ENCODE measurements at places on chromosomes 2 and 18.

DNA sequence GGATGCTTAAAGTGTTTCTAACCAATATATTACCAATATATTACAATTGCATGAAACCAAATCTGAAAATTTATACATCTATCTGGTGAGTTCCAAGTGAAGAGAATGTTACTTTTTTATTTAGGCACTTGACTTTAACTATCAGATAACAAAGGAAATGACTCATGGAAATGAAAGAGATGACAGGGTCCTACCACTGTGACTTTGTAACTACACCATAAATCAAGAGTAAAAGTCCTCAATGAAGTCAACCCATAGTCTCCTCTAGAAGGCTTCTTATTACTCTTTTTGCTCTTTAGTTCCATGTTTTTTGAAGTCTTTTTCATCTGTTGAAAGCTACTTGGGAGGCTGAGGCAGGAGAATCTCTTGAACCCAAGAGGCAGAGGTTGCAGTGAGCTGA, 545.0 kb upstream of the PIK3C3 start:
- no peak for DNase-seq

DNA sequence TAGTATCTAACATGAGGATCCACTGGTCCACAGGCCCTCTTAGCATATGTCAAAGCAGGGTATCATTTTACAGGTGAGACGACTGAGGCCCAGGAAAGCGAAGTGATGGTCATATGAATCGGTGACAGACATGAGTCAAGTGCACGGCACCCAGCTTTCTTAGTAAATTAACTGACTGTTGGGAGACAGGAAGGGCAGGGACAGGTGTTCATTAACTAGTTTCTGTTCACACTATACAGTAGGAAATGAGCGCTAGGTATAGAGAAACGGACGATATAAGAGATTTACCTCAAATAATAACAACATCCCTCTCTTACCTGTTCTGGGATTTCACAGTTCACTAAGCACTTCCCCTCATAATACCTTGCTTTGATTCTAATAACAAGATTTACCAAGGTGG, 1.7 kb upstream of the SMARCAL1 start:
- DNase-seq = no peak

DNA sequence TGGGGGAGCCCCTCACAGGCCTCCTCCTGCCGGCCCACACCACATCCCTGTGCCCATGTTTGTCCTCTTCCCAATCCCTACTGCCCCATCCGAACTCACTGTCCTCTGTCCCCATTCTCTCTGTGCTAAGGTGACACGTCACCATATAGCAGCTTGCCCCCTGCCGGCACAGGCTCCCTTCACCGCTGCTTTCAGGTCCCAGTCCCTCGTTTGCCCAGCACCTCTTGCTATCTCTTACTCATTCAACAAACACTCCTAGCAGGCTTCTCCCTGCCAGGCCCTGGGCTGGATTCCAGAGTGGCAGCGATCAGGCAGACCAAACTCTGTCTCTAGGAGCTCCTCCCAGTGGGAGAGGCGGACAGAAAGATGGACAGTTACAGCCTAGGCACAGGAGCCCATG, 74.3 kb downstream of the TFCP2L1 start:
- no peak for DNase-seq

DNA sequence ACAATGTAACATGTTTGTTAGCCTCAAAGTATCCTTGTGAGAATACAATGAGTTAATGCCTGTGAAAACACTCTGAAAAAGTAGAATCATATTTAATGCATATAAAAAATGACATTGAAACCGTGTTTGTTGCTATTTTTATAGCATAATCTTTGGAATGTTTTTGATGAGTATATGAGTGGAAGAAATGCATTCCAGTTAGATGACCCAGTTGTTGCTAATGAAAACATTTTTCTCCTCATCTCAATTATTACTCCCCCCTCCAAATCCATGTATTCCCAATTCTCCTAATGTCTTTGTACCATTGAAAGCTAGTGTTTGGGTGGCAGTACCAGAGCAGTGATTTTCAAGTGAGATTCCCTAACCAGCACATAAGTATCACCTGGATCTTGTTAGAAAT, 67.1 kb upstream of the DSEL start:
- no peak for DNase-seq

- no peak for DNase-seq
These were observed 19.4 kb downstream of the TLK1 start for GRCh38 chr2:171141320-171141719.

DNA sequence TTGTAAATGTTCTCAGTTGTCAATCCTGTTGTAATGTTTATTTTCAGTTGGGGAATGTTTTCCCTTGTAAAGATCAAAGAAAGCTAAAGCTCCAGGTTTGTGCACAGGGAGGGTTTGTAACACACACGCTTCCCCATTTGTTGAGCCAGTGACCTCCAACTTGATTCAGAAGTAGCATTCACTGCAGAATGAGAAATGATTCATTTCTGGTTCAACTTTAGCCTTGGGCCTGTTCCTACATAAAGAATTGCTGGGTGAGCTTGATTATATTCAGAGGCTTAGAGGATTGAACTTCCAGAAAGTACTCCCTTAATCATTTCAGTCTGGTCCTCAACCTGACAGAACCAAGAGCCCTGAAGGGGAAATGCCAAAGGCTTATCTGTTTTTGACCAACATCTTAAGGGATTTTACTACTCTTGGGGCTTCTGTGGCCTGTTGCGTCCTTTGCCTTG, 70.6 kb upstream of the CAVIN2 start:
- DNase-seq = no peak

DNA sequence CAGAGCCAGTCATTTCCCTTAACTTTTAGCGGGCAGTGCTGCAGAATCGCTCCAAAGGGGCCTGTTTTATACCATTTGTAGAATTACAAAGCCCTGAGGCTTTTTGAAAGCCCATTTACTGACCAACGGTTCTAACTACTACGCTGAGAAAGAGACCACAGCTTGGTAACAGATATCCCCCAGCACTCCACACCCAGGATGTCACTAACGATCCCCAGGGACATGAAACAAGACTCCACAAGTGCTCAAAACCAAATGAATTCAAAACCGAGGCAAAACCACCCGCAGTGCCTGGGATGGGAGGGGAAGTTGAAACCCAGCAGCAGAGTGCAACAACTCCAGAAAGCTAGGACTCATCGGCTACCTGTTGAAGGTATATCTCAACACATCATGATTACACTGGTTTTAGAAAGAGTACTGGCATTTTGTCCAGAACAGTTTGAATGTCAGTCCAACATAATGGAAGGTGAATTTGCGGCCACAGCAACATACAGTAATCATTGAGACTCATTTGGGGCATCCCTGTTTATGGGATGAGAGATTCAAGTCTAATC, 33.6 kb upstream of the LRP2 start:
- no peak for DNase-seq

DNA sequence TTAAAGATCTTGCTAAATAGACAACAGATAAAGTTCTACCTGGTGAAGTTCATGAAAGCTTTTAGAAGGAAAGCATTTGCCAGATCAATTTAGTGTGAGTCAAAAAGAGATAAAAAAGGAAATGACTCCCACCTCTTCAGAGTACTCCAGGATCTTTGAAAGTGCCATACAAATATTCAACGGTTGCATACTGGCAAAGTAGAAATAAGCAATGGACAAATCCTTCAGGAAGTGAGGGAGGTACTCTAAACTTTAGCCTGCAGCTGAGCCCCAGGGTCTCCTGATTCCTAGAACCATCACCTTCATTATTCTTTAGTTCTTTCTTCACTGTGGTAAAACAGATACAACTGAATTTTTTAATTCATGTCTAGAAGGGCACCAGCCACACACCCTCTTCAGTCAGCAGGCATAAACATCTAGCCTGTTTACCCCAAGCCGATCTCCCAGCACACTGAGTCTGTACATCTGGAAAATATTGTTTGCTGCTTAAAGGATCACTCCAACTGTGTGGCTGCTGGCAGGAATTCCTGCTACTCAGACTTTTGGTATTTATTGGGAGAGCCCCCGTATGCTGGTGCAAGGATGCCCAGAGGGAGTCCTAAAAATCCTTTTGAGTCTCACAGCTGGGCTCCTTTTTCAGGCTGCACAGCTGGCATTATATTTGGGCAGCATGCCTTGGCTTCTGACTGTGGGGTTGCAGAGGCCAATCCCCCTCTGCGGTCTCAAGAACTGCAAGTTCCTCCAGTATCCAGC, 72.3 kb upstream of the SESTD1 start:
- DNase-seq = no peak

- no peak for DNase-seq
These were observed 61.1 kb upstream of the RPL31 start for GRCh38 chr2:100940766-100941645.

- DNase-seq = no peak
These were observed 6.0 kb downstream of the GAREM2 start for GRCh38 chr2:26178746-26179436.

DNA sequence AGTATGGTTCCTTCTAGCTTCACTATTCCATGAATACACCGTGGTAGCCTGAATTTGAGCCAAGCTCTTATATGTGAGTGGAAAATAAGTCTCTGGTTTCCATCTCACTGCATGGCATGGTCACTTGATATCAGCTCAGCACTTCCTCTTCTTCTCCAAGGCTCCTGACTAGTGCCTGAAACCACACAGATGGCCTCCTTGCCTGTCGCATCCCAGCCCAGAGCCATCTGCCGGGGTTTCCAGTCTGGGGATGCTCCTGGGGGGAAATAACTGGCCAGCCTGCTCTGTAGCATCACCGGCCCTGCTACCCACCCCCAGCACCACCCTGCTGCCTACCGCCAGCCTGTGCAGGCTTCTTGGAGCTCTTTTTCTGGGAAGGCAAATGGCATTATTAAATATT, 7.7 kb upstream of the MARCHF4 start:
- DNase-seq = no peak

DNA sequence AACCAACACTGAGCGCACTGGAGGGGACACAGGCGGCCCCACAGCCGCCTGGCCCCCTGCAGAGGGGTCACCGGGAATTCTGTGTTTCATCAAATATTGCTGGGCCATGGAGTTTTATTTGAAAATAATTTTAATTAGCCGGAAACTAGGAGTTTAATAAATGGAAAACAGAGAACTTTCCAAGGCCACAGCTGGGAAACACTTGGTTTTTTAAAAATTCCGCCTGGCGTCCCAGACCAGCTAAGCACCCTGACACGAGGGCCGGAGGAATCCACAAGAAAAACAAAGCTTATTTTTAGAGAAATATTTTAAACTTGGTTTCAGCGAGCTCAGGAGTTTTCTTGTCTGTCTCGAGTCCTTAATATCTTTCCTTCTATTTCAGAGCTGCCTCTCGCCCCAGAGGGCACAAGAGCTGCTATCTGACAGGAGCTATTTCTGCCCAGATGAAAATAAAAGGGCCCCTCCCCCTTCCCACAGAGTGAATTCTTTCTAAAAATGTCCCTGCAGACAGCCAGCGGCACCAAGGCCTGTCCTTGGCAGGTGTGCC, 8.2 kb downstream of the ZFP36L2 start:
- DNase-seq = no peak
